ENCODE measurements at places on chromosomes 5 and 9.

DNA sequence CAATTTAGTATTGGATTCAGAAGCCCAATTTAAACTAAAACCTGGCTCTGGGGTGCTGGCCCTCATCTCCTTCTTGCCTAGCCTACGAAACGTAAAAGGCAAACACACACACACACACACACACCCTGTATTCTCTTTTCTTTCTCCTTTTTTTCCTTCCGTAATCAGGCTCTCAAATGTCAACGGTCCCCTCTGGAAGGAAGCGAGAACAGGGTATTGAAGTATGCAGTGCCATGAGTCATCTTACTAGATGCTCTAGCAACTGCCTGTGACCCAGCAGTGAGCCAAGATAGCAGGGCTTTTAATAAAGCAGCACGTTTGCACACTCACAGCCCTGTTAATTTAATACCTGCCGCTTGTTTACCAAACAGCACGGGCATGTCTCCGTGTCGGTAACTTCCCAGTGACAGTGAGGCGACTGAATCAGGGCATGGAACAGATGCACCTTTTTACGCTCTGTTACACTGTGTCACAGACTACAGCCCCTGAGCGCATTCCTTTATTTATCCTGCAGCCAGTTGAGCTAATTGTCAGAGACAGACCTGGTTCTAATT, 243.8 kb downstream of the BNC2 start:
- DNase-seq: no peak

- no peak for DNase-seq
These were observed 45.2 kb downstream of the DIAPH1 start for GRCh38 chr5:141573489-141574121.

DNA sequence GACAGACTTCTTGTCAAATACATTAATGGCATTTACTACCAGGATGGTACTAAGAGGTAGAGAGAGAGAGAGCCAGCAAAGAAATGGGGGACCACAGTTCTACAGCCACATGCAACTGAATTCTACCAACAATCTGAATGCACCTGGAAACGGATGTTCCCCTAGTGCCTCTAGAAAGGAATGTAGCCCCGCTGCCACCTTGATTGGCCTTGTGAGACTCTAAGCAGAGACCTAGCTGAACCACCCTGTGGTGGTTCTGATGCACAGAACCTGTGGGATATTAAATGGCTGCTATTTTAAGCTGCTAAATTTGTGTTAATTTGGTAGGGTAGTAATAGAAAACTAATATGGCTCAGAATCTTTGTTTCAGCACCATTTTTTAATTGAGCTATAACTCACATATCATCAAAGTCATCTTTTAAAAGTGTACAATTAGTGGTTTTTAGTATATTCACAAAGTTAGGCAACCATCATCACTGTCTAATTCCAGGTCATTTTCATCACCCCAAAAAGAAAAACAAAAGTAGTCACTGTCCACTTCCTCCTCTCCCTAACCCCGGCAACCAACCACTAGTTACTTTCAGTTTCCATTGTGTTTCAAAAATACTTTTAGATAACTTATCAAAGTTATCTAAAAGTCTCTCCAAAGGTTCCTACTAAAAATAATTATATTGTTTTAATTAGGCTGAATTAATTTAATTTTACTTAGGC, 51.7 kb downstream of the CPLANE1 start:
- DNase-seq: no peak

- DNase-seq: no peak
These were observed 132.2 kb downstream of the CDC42SE2 start for GRCh38 chr5:131396015-131396414.

DNA sequence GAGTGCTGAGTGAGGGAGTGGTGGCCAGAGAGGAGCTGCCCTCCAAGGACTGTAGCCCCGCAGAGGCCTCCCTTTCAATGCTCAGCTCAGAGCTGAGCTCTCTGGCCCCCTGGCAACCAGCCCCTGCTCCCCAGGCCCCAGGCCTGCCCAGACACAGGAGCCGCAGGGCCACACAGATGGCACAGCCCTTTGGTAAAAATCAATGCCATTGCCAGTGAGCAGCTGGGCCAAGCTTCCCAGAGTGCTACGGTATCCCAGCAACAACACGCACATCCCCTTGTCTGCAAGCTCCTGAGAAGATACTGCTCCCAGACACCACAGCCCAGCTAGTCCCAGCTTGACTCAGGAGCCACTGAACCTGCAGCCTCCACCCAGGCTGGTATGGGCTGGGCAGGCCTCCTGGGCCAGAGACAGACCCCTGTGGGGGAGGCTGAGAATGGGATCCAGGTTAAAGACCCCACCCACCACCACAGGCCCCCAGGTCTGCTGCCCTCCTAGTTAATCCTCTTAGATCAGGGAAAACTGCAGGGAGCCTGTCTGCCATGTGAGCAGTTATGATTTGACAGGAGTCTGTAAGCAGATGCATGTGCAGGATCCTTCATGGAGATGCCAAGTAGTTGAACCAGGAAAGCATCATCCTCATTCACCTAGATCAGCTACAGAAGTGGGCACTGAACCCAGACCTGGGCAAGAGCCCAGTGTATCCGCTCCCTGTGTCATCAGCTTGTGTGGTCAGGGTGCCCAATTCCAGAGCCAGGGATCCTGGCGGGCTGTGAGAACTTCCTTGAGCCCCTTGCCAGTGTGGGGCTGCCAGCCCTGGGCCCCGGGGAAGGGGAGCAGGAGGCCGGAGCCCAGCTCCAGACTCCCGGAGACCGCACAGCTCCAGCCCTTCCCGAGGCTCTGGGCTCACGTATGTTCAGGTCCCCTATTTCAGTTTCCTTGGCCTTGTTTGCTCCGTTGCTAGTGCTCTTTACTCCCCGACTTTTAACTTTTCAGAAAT, 26.7 kb upstream of the ADAMTS2 start:
- peak; percentile 92 for DNase-seq

DNA sequence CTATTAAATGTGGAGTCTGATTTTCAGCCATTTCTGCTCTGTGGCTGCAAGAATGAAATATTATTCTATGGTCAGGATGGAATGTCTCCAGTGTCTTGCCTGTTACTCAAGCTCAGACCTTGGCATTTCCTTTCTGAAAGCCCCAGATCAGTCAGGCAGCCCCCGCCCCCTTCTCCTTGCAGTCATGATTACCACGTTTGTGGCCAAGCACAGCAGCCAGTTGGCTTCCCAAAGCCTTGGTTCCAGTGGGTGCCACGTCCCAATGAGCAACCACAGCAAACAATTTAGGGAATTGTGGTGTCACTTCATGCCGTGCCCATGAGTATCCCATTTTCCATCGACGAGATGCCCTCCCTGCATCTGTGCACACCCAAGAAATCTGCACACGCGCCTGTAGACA, 9.7 kb upstream of the OBP2A start:
- DNase-seq: no peak

DNA sequence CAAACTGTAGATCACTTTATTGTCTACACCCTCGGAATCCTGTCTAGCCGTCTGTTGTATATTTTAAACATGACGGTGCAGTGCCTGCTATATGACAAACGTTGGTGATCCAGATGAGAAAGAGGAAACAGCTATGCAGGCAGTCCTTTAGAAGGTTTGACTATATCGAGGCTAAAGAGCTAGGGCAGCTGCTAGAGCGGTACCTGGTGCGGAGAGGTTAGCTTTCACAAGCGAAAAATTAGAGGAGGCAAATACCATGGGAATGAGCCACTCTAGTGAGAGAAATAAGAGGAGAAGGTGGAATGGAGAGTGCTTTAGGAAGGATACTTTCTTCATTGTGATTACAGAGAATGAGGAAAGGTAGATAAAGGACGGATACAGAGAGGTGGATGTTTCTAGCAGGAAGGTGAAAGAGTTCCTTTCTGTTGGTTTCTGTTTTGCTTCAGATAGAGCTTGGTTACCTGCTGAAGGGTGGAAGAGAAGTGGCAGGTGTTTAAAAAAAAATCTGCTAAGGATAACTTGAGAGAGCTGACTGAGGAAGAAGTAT, 959 bp upstream of the FBXL17 start:
- DNase-seq: no peak

GRCh38 chr9:92373167-92373566, 31.2 kb downstream of the OGN start:
- no peak for DNase-seq

GRCh38 chr9:95991326-95991725, 115.8 kb downstream of the ERCC6L2 start:
- DNase-seq: no peak

GRCh38 chr5:6712142-6712576, 1.1 kb upstream of the TENT4A start:
- peak; percentile 69 for DNase-seq

GRCh38 chr5:124342584-124342983, 403.9 kb downstream of the ZNF608 start:
- no peak for DNase-seq

- no peak for DNase-seq
These were observed 2.9 kb downstream of the NRARP start for GRCh38 chr9:137299203-137299565.

GRCh38 chr5:74468421-74468820, 172.1 kb downstream of the ENC1 start:
- DNase-seq: no peak

GRCh38 chr5:158979290-158979689, 120.4 kb downstream of the EBF1 start:
- peak; percentile 22 for DNase-seq

DNA sequence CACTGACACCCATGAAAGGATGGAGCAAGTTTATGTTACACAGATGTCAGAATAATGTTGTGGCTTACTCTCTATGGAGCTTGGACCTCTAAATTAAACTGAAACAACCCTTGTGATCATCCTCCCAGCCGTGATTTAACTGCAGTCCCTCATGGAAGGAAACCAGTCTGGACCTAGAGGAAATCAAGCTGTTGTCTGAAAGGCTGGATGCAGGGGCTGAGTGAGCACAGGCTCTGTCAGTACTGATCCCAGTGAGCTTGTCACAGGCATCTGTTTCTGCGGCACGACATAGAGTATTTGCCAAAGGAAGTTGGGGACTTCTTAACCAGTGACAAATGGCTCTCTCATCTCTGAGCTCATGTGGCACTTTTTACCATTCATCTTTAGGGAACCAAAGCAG, 282.9 kb upstream of the MAP3K1 start:
- no peak for DNase-seq
